T-cell (primary cell): ENCODE measurements at places on chromosomes 13 and 19.

- DNase-seq: no peak
Observed at GRCh38 chr13:66224663-66225062, 1005.5 kb downstream of the PCDH9 start.

DNA sequence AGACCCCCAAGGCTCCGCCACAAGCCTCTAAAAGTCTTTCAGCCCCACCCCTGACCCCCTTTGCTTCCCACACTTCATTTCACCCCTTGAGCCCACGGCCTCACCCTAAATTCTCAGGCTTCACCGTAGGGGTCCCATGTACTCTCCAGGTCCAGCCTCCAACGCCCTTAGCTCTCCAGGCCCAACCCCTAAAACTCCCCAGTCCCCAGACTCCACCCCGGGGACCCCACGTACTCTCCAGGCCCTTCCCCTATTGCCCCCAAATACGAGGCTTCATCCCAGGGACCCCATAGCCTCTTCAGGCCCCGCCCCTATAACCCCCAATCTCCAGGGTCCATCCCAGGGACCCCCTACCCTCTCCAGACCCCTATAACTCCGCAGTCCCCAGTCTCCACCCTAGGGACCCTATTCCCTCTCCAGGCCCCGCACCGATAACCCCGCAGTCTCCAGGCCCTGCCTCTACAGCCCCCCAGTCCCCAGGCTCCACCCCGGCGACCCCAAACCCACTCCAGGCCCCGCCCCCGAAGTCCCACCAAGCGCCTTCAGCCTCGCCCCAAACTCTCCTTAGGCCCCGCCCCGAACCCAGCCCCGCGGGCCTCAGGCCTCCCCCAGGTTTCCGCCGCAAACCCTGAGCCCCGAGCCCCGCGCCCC lies 619 bp downstream of the MED16 start:
- DNase-seq: no peak

- DNase-seq: no peak
Observed at GRCh38 chr13:21777166-21777565, 106.3 kb downstream of the FGF9 start.

GRCh38 chr19:5055457-5055776 lies 86.5 kb downstream of the KDM4B start:
- no peak for DNase-seq

DNA sequence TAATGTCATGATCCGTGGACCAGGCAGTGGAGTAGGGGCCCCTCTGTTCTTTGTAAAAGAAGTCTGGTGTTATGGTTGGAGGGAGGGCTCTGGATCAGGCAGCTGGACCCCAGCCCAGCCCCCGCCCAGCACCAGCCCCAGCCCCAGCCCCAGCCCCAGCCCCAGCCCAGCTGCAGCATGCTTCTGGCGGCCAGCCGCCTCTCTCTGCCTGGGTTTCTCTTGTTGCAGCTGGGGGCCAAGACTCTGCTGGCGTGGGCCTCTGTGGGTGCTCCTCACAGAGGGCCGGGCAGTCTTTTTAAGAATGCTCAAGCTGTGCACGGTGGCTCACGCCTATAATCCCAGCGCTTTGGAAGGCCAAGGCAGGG lies 17.9 kb downstream of the DOT1L start:
- no peak for DNase-seq

DNA sequence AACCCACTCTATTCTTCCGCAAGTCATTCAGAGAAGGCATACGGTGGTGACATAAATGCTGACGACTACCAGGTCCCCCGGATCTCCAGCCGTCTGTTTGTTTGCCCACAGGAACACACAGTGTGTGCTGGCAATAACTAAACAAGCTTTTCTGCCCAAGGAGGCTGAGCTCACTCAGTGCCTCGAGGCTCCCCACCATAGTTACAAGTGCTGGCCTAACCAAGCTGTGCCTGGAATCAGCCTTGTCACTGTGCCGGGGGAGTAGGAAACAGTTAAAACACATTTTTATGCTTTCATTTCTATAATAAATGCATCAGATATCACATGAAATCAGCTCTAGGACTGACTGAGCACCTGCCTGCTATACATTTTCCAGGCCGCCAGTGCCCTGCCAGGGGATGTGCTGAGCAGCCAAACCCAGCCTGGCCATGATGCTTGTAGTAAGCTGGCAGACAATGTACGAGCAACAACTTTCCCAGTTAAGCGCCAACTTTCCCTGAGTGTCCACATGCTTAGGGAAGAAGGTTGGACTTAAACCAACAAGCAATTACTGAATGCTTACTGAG lies 28.1 kb downstream of the BRD4 start:
- no peak for DNase-seq

DNA sequence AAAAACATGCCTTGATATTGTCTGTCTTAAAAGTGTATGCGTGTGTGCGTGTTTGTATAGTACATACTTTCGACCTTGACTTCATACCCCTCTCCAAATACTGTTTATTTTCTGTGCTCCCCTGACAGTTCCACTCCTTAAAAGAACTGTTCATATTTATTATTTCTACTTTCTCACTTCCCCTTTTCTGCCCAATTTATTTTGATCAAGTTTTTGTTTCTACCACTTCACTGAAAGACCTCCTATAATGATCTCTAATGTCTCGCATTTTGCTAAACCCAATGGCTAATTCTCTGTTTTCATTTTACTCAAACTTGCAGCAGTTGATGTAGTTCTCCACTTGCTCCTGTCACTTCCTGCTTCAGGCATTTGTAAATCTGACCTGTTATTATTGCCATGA lies 426.1 kb upstream of the KLF12 start:
- DNase-seq: no peak

DNA sequence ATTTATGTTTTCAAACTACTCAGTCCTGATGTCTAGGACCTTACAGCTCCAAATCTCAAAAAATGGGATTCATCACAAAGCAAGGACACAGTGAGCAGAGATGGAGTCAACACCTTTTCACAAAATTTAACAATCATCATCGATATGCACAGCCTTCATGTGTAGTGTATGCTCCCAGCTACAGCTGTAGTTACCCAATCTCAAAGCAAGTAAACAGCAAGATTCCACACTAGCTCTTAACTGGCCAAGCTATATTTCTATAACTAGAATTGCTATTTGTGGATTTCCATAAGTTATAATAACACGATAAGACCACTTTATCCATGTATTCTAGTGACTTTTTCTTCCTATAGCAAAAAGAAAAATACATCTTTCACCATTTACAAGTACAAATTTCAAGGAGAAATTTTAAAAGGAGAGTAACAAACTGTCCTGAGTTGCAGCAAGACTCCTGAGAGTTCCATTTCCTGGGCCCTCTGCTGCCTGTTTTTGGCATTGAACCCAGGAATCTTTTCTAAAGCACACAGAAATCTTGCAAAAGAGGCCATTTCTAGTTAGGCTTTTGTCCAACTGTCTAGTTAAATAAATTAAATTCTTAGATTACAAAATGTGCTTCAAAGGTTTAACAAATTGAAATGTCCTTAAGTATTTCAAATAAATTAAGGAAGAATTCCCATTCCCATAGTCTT lies 460.6 kb downstream of the FGF14 start:
- DNase-seq: no peak

DNA sequence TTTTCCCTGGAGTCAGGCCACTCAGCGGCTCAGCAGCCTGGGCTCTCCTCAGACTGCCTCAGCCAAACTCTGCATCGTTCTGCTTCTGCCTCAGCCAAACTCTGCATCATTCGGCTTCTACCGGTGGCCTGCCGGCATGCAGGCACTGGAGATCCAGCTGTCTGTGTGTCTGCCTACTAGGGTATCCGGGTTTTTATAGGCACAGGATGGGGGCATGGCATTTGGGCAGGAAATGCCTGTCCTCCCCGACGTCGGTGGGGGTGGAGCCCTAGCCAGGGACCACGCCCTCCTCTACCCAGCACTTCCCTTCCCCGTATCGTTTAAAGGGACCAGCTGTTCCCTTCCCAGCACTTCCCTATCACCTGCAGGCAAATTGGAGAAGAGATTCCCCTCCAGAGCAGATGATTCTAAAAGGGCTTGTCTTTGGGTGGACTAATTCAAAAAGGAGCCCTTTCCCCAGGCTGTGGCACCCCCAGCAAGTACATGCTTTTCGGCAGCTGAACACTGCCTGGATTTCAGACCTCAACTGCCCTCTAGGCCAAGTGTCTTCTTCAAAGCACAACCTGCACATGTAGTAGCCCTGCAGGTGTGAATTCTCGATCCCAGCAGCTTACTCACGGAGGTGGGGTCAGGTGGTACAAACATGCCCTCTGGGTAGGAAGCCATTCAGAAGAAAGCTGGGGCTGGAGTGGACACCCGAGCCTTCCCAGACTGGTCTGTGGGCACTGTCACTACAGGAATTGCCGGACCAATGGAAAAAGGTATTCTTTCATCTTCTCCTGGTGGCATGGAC lies 25.4 kb upstream of the GPR12 start:
- DNase-seq: peak; percentile 64

DNA sequence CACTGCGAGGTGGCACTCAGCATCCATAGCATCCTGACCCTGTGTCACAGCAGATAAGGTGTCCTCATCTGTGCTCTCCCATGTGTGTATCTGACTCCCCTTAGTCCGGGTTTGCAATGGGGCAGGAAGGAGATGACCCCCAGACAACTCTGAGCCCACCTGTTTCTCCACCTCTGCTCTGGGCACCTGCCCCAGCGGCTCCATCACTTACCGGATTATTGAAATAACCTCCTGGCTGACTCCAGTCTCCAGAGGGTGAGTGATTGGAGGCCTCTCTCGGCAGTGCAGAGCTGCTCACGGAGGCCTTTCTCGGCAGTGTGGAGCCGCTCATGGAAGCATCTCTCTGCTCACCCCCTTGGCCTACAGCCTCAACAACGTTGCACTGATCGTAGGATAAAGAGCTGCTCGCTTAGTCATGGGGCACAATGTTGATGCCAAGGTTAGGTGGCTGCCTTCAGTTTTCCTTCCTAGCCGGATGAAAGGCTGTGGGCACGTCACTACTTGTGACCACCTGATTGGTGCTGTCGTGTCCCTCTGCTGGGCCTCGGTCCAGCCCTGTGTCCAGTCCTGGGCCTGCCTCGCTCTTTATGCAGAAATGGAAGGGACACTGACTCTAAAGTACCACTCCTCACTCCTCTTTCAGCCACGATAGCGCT lies 67.6 kb downstream of the TEX29 start:
- no peak for DNase-seq

- DNase-seq: no peak
Observed at GRCh38 chr19:51702825-51703574, 9.9 kb downstream of the SPACA6 start.

GRCh38 chr13:50355797-50356196 lies 340.6 kb downstream of the KCNRG start:
- no peak for DNase-seq

DNA sequence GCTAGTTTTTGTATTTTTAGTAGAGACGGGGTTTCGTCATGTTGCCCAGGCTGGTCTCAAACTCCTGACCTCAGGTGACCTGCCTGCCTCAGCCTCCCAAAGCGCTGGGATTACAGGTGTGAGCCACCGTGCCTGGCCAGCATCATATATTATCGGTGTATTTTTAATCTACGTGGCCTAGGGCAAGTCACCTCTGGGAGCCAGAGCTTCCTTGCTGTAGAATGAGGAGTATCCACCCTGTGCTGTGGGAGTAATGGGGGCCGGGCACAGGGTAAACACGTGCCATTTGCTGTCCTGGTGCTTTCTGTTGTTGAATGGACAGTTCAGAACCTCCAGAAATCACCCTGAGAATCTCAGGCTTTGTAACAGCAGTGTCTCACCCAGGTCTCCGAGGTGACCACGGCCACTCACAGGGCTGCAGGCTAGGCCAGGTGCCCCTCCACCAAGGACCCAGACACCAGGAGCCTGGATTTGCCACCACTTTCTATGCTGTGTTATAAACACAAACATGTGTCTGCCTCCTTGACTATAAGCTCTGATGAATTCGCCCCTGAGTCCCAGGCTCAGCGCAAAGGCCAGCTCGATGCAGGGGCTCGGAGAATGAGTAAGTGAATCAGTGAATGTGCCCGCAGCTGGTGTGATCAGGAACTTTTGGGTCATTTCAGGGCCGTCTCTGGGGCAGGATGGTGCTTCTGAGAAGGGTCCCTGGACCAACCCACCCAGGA lies 22.7 kb downstream of the POP4 start:
- no peak for DNase-seq

DNA sequence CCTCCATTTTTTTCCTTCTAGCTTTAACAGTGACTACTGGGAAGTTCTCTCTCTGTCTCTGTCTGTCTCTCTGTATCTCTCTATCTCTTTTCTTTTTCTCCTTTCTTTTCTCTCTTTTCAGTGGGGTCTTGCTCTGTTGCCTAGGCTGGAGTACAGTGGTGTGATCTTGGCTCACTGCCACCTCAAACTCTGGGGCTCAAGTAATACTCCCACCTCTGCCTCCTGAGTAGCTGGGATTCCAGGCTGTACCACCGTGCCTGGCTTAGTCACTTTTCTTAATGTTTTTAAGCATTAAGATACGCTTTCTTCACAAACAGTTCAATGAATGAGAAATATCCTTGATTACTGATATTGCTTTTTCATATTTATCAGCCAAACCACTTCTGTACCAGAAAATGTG lies 13.1 kb downstream of the PCCA start:
- no peak for DNase-seq

- DNase-seq: no peak
Observed at GRCh38 chr19:55447421-55448174, 4.5 kb upstream of the SHISA7 start.

- no peak for DNase-seq
Observed at GRCh38 chr19:34428549-34429285, 536 bp downstream of the UBA2 start.

DNA sequence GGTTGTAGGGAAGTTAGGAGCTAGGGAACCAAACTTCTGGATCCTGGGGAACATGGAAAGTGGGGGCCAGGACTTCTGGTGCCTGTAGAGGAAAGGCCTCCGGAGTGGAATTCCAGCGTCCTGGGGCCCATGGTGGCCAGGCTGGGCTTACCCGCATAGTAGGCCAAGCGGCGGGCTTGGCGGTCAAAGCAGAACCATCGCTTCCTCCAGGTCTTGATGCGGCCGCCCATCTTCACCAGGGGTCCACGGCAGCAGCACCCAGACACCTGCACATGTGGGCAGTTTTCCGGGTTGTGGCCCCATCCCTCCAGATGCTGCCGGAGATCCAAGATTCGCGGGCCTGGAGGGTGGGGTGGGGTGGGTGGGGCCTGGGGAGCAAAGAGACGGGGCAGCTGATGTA lies 13.8 kb upstream of the LYPD3 start:
- DNase-seq: no peak

- no peak for DNase-seq
Observed at GRCh38 chr19:43777163-43777695, 3.5 kb downstream of the KCNN4 start.

DNA sequence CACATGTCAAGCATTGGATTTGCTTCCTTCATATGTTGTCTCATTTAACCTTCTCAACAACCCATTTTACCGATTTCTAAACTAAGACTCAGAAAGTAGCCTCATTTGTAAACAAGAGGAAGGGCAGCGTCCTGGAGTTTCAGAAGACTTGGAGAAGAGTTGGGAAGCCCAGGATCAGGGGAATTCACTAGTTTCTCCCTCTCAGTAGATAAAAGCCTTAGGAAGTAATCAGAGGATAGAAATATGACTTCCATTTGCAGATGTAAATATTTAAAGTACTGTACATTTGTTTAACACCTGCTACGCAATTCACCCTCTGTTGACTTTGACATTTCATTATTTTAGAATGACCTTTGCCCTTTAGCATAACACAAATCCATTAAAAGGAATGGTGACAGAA lies 216.4 kb downstream of the DCT start:
- no peak for DNase-seq

- no peak for DNase-seq
Observed at GRCh38 chr19:22735911-22736645, 47.9 kb downstream of the ZNF99 start.

GRCh38 chr13:55155046-55155445 lies 1985.7 kb upstream of the PRR20A start:
- no peak for DNase-seq

- no peak for DNase-seq
Observed at GRCh38 chr19:32404213-32404932, 1.2 kb upstream of the DPY19L3 start.
